Fibroblast of skin of right biceps (primary cell): ENCODE measurements at places on chromosomes 1 and 21.

GRCh38 chr1:109243860-109244552, 5.3 kb upstream of the CELSR2 start:
- no peak for DNase-seq

DNA sequence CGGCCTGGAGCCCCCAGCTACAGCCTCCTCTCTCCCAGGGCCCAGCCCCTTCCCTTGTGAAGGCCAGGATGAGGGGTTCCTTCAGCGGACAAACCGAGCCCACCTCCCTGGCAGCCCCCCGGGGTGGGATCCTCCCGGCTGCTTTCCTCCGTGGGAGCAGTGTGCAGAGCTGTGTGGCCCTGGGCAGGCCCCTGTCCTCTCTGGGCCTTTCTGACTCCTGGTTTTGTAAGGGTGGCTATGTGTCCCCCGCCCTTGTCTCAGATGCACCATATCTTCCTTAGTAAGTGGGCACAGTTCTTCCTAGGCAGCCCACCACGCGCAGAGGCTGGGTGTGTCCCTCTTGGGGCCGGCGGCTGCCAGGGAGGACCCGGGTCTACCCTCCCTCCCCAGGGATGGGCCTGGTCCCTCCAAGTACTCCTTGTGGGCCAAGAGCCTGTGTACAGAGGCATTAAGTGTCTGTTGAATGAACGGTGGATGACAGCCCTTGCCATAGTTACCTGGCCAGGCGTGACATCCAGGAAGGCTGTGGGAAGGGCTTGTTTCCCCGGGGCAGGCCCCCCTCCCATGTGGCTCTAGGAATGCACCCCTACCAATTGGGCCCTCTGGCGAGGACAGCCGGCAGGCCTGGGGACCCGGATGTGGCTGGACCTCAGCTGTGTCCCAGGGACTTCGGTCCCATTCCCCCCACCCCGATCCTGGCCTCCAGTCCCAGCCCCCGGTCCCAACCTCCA, 3.8 kb downstream of the SMIM1 start:
- no peak for DNase-seq

DNA sequence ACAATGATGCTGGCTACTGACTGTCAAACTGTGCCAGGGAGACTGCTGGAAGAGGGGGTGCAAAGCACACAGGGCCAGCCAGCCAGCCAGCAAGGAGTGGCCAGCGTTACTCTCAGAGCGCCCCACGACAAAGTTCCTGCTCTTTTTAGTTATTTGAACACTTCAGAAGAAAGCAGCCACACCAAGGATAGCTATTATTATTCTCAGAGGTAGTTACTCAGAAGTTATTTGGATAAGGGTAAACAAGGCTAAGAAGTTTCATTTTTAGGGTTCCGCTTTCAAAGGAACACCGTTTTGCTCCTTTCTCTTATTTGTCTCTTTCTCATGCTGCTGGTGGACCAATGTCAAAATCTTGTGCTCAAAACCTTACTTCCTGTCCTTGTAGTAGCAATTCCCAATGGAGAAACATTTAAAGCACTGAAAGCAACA, 59.9 kb downstream of the VANGL2 start:
- no peak for DNase-seq

DNA sequence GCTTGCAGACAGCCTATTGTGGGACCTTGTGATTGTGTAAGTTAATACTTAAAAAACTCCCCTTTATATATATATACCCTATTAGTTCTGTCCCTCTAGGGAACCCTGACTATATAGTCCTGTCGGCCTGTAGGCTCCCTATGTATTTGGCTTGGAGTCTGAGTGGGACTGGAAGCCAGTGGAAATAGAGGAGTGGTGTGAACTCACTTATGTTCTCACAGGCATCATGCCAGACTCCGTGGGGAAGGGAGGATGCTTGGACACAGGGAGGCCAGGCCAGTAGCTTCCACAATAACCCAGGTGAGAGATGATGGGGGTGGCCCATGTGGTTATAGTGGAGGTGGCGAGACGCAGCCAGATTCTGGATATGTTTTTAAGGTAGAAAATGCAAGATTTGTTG, 136.7 kb upstream of the SYT6 start:
- no peak for DNase-seq

- DNase-seq: no peak
These were observed 81.1 kb upstream of the CNTN2 start for GRCh38 chr1:204961765-204962419.

DNA sequence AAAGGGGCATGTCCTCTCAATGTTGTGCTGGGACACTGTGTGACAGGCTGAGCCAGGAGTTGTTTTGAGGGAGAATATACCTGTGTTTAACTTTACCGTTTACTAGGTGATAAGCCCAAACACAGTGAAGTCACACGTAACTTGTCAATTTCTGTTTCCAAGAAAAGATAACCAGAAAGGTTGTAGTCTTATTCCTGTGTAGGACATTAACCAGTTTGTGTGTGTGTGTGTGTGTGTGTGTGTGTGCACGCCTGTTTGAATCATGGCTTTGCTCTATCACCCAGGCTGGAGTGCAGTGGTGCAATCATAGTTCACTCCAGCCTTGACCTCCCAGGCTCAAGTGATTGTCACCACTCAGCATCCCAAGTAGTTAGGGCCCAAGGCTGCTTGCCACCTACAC, 83.6 kb downstream of the MRPS6 start:
- DNase-seq: no peak

DNA sequence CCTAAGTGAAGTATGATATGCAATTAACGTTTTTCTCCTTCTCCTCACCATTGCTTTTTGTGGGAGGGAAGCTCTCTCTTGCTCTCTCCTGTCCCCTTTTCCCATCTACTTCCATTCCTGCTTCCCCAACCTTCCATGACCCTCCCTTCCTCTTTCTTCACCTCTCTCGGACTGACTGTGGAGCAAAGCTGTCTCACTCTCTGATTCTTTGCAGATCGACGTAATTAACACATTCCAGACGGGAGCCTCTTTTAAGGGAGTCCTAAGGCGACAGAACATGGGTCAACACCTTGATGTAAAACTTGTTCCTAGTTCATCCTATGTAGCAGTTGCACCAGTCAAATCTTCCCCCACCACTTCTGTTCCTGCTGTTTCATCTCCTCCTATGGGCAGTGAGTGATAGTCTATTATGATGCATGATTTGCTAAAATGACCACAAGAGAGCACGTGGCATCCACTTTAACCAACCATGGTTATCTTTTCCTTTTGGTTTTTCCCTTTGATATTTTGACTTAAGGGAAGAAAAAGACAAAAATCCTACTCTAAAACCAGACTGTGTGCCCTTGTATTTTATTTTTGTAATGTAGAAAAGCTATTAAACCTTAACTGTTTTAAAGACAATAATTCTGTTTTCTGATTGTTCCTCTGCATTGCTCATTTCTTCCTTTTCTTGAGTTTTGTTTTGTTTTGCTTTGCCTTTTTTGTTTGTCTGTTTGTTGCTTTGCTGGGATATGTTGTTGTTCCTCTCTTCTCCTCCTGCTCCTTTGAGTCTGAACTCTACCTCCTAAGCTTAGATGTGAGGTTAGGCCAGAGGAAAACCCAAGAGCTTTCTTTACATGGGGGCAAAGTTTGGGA, 31.7 kb upstream of the LAX1 start:
- no peak for DNase-seq

- no peak for DNase-seq
These were observed 3.3 kb upstream of the ADAMTS5 start for GRCh38 chr21:26969971-26970725.

DNA sequence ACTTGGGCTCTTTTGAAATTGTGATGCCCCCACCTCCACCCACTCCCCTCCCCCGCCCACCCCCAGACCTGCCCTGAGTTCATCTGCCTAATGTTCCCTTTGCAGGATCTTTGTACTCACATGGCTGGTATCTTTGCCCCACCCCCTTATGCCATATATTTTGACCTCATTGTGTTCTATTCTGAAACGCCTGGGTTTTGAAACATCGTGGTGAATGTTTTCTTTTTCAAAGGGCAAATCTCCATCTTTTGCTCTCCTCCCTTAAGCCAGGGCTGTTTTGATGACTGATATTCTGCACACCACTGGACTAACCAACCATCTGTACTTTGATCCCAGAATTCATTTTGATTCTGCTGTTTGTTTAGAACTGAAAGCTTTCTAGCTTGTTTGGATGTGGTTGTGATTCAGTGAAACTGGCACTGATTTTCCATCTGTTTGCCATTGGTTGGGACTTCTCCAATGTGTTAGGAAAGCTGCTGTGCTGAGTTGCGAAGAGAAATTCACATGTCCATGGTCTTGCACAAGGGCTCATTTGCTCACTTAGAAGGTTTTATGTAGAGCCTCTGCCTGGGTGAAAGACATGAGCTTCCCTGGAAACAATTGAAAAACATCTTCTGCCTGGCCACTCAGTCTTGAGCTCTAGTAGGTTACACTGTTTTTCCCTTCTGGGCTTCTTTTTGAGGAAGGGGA, 16.5 kb downstream of the SMAP2 start:
- DNase-seq: peak; percentile 22

DNA sequence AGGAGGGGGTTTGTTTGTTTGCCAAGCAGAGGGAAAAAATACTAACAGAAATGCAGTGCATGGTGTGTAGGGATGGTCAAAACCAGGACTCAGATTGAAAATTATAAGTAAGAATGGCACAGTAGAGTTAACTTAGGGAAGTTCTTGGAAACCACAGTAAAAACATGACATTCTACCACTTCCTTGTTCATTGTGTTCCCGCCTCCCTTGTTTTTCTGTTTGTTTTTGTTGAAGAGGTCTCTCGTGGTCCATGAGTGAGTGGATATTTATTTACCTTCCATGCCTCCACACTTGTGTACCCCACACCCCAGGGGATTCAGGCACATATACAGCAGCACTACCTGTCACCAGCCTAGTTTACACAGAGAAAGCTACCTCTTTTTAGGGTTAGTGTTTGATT, 69.6 kb downstream of the OLFML2B start:
- DNase-seq: no peak

DNA sequence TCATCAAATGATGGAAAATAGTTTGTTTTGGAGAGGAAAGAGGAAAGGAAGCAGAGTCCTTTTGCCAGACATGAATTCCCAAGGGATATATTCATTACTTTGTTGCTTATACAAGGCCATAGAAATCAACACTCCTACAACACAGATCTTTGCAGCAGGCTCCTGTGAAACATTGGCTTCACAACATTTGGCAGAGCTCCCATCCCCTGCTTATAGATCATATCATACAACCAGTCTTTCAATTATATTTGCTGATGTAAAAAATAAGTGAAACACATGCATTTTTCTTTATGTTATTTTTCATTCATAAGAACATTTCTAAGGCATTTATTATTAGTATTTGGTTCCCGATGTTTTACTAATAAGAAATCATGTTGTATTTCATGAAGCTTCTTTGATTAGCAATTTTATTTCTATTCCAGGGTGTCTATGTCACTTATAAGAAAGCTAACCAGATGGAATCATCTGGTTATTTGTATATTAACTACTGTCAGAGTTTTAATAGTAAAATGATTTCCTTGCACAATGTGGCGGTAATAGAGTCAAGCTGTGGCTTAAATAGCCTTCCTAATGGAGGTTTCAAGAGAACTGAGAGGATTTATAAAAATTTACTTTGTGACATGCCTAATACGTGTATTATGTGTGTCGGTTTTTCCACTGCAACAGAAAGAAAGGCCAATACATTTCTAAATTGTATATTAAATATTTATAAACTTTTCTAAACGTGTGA, 470.3 kb upstream of the NCAM2 start:
- peak; percentile 45 for DNase-seq

DNA sequence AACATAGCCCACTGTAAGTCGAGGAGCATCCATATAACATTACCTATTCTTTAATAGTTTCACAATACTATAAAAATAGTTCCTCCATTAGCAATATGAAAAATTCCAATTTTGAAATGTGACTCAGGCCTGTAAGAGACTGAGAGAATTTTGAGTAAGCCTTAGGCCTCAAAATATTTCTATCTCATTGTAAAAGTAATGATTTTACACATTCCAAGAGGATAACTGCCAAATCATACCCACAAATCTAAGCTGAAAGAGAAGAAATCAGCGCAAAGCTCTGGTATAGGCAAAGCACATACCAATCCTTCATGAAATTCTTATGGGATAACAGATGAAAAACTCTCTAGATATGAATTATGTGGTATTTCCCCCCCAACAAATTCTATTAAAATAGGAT, 144.1 kb downstream of the CDC42BPA start:
- peak; percentile 88 for DNase-seq

DNA sequence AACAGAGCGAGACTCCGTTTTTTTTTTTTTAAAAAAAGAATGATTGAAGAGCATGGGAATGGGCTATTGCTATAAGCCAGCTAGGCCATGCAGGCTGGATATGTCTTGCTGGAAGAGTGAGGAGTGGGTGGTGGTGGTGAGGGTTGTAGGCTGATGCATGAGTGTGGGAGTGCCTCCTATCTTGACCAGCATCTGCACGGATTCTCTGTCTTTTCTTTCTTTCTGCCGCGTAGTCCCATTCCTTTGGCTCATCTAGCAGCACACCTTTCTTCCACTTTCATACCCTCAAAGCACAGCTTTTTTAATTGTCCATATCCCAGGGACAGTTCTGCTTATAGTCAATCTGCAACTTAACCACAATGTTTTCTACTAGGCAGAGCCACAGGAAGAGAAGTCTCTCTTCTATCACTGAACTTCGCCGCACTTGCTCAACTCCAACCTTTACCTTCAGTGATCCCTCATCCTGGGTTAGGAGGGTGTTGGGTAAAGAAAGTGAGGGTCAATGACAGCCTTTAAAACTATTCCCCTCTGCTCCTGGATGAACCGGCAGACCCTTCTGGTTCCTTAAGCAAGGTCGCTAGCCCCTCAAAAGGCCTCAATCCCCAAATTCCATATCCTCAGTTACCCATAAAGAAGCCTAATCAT, 15.2 kb downstream of the ADCY10 start:
- no peak for DNase-seq

- DNase-seq: no peak
These were observed 10.2 kb downstream of the ECE1 start for GRCh38 chr1:21280011-21280471.

- DNase-seq: peak; percentile 83
These were observed 341.5 kb downstream of the KCNH1 start for GRCh38 chr1:210792250-210793102.

DNA sequence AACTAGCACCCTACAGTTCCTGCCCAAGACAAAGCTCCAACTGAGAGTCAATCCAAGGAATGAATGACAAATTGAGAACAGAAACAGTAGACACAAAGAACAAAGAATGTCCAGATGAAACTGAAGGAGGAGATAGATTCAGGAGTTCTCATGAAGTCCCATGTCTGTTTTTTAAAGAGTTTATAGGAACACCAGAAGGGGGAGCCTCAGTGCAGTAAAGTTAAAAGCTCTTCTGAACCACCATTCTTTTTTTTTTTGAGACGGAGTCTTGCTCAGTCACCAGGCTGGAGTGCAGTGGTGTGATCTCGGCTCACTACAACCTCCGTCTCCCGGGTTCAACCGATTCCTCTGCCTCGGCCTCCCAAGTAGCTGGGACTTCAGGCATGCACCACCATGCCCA, 323.6 kb downstream of the MRPL39 start:
- peak; percentile 51 for DNase-seq

DNA sequence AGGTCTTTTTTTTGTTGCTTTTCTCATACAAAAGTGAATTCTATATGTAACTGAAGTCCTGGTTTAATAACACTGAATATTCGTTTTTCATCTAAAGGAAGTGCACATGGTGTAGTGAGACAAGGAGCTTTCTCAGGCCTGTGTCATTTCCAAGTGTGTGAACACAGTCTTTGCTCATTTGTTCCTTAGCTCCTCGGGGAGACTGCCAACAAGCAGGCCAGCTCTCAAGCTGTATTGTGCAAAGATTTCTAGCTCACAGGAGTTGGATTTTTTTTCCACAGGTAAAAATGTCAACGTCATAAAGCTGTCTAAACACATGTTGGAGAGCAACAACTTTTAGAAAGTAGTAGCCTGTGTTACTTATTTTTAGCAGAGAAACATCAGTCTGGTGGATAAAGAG, 87.8 kb upstream of the S1PR1 start:
- peak; percentile 41 for DNase-seq
